GM12865 (cell line): ENCODE measurements at places on chromosomes 12 and 14.

GRCh38 chr12:32369202-32369601 is 30.2 kb upstream of the FGD4 start:
- DNase-seq: no peak

DNA sequence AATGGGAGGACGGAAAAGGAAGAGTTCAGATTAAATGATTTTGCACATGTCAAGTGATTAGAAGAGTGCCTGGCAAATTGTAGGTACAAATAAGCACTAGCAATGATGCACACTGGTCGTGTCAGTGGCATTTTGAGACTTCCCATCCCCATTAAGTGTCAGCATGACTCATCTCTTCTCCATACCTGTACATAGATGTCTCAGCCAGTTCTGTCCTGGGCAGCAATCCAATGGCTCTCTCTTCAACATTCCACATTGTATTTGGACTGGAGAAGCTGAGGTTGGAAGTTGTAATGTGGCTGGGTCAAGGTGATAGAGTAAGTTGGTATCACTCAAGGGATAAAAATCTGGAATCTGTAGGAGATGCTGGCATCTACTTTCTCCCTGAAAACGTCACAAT is 742.7 kb downstream of the VRK1 start:
- no peak for DNase-seq

GRCh38 chr14:21941885-21942284 is 268.3 kb upstream of the OR4E1 start:
- DNase-seq: no peak

GRCh38 chr12:89507015-89507824 is 17.4 kb downstream of the GALNT4 start:
- no peak for DNase-seq

DNA sequence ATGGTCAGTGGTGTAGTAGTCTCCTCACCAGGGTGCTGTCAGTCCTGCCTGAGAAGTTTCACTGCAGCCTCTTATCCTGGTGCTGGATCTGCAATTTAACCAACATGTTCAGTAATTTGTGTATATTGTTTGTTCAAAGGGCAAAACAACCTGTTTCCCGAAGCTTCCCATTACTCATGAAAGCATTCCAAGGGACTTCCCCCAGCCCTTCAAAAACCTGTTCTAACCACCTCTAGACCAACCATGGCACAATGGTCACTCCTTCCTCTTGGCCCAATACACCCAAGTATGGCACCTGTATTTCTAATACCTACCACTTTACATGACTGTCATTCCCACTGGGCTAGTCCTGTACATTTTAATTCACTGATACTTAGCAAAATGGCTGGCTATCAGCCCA is 12.1 kb downstream of the CKAP4 start:
- DNase-seq: no peak

GRCh38 chr12:95870897-95871296 is 12.1 kb downstream of the SNRPF start:
- no peak for DNase-seq

DNA sequence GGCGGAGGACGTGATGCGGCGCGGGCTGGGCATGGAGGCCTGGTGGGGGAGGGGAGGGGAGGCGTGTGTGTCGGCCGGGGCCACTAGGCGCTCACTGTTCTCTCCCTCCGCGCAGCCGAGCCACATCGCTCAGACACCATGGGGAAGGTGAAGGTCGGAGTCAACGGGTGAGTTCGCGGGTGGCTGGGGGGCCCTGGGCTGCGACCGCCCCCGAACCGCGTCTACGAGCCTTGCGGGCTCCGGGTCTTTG is 303 bp downstream of the GAPDH start:
- DNase-seq: no peak

GRCh38 chr12:26297396-26298070 is 102.2 kb downstream of the SSPN start:
- DNase-seq: no peak

GRCh38 chr12:111971800-111972199 is 41.2 kb downstream of the TMEM116 start:
- DNase-seq: no peak

- no peak for DNase-seq
Observed at GRCh38 chr14:94593749-94594431, 12.7 kb downstream of the SERPINA5 start.

GRCh38 chr14:96204151-96205058 is at the start of gene BDKRB2:
Gene BDKRB2, plus strand, starts transcription at chr14:96204839. Its CDS starts 32,269 bp downstream, at chr14:96237108.
- peak; percentile 12 for DNase-seq

- DNase-seq: peak; percentile 36
Observed at GRCh38 chr12:43776498-43776897, 17.7 kb downstream of the IRAK4 start.

GRCh38 chr12:28552251-28552970 is 362.2 kb downstream of the CCDC91 start:
- DNase-seq: no peak

- no peak for DNase-seq
Observed at GRCh38 chr12:49133014-49133413, 1.8 kb upstream of the TUBA1B start.

DNA sequence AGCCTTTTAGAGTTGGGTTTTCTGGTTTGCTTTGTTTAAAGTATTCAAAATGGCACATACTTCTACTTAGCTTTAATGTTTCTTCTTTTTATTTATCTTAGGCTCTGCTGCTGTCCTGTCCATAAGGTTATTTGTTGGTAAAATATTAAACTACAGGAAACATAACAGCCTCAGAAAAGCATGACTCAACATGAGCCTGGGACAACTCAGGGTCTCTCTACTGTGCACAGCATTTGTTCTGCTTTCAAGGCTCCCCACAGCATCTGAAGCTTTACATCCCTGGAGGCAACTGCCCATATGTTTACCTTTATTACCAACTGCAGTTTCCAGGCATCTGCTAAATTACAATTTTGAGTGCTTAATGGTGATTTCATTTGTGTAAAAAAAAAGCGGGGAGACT is 954.2 kb upstream of the FBXO33 start:
- DNase-seq: no peak
